NB4 (cell line): ENCODE measurements at places on chromosomes 12 and 14.
A peak's percentile ranks its signal among the peaks of the same experiment; 100 is the strongest.

GRCh38 chr12:57744194-57744776, 554 bp upstream of the TSPAN31 start:
- no peak for DNase-seq

DNA sequence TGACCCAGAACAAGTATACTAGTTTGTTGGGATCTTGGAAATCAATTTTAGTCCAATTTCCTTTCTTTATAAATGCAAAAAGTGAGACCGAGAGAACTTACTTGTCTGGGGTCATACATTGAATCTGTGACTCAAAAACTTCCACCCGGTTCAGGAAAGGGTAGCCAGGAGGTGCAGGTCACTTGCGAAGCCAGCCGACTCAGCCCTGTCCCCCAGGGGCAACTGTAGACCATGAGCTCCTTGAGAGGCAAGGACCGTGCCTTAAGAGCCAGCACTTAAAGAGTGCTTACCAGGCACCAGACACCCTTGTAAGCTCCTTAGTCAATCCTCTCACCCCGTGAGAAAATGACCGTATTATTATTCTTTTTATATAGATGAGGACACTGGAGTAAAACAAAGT, 505 bp upstream of the BCDIN3D start:
- DNase-seq, result peak; percentile 32

DNA sequence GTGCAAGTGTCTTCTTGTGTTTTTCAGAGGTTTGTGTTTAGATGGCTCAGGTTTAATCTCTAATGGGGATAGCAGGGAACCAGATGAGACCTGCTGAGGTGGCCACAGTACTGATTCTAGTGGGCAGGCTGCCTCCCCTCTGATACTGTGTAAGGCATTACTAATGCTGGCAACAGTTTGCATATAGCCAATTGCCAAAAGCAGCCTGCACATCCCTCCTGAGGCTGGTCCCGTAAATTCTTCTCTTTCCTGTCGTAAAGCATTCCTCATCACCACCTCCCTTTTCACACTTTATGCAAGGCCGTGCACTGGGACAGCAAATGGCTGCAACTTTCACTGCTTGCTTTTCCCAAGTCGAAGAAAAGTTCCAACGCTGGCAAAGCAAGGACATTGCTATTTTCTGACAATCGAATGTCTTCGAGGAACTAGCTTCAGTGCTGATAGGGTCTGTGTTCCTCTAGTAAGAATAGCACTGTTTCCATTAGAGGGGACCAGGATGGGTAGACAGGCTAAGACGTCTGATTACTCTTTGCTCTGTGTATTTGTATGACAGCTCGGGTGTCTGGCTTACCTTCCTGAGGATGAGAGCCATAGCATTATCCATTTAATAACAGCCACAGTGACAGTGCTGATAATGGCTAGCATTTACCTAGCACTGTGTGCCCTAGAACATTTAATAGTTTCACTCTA, 178.2 kb upstream of the HIF1A start:
- no peak for DNase-seq

- no peak for DNase-seq
These were observed 44.4 kb upstream of the GSG1 start for GRCh38 chr12:13147688-13148484.

GRCh38 chr12:49762468-49762847, 21.1 kb downstream of the TMBIM6 start:
- no peak for DNase-seq

DNA sequence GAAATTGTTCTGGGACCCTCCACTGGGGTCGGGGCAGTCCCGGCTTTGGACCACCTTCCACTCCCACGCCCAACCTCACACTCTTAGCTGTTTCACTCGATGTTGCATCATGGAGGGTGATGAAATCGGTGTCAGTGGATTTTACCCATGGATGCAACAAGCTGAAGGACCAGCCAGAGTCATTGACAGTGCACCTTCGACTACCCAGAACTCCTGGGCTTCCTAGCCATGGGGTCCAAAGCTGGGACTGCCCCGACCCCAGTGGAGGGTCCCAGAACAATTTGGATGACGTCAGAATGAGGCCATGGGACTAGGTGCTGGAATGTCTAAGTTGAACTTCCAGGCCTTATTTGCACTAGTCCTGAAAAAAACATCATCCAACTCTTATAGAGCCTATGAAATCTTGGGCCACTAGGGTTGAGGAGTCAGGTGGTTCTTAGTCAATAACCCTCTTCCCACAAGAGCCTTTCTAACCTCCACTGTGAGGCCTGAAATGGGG, 882 bp upstream of the IL23A start:
- peak; percentile 62 for DNase-seq

GRCh38 chr12:124928095-124928911, 13.9 kb upstream of the UBC start:
- DNase-seq, result no peak

DNA sequence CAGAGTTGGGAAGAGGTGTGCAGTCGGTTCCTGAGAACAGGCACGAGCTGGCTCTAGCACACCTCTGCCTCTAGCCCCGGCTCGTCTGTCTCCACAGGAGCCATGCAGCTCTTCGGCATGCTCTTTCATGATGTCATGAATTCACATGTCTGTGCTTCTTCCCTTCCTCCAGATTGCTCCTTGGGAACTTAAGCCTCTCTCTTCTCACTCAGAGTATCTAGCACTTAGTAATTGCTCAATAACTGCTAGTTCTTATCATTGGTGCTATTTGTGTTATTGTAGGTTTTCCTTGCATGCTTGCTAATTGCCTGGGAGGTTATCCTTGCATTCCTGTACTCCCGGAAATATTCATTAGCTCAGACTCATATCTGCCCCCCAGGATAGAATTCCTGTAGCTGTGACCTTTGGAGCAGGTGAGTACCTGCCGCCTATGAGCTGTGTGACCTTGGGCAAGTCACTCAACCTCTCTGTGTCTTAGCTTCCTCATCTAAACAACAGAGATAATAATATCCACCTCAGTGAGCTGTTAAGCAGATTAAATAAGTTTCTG, 19.5 kb downstream of the FAM181A start:
- no peak for DNase-seq

DNA sequence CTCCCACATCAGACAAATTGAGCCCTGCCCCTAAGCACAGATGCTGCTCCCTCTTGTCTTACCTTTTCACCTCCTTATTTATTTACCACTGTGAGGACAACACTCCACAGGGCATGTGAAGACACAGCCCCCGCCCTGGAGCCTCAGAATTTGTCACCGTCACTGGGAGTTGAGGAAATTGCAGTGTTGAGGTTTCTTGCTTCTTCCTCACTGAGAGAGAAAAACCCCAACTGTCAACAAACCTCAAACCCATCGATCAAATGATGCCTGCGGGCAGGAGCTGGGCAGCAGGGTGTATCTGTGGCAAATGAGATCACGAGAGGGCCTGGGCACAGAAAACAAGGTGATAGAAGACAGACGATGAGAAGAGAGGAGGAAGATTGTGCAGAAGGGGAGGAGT, 30.5 kb upstream of the PLEKHG3 start:
- peak; percentile 94 for DNase-seq

DNA sequence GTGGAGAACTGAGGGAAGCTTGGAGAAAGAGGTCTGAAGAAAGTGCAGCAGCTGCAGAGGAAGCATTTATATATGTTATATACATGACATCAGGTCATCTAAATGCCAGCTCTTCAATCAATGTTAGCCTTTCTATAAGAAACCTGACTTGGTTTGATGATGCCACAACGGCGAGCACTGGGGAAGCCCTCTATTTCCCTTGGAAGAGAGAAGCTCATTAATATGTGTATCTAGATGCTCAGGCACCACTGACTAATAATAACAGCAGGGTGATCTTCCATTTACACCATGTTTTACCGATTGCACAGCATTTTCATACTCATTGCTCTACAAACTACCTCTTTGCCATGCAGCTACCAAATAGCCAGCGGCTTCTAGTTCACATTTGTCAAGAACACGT, 811 bp downstream of the ACYP1 start:
- no peak for DNase-seq

DNA sequence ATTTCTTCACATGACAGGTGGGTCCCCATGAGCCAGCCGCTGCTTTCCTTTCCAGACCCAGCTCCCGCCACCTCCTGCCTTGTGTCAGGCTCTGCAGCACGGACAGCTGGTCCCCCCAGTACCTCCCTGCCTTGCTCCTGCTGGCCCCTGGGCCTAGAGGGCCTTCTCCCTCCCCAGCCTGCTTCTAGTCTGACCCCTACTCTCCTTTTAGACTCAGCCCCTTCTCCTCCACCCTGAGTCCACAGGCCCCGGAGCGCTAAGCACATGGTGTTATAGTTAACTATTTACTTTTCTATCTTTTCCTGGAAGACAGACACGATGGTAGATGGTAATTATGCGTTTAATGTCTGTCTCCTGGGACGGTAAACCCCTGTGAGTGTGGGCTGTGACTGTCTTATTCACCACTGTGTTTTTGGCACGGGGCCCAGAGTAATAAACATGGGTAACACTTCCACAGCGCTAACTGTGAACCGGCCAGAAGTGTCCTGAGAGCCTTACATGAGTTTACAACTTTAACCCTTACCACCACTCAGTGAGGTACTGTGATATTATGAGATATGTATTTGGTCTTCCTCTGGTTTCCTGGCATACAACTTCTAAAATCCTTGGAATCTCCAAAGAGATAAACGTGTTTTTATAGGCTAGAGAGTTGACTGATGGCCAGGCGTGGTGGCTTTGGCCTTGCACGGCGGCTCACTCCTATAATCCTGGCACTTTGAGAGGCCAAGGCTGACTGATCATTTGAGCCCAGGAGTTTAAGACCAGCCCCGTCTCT, 41.2 kb downstream of the DGLUCY start:
- peak; percentile 61 for DNase-seq

DNA sequence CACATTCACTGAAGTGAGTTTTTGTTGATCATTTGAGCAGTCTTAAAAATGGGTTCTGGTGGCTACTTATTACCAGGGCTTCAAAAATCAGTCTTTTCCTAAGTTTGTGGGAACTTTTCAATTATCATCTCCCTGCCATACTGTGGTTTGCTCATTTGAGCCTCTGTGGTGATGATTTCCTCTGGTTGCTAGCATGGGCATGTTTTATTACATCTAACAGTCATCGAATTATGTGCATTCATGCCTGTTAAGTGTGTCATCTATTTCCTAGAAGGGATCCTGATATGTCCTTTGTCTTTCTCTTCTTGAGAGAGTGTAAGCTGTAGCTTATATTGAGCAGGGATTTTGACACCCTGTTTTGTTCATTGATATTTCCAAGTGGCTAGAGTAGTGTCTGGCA, 116.8 kb downstream of the WIF1 start:
- no peak for DNase-seq

DNA sequence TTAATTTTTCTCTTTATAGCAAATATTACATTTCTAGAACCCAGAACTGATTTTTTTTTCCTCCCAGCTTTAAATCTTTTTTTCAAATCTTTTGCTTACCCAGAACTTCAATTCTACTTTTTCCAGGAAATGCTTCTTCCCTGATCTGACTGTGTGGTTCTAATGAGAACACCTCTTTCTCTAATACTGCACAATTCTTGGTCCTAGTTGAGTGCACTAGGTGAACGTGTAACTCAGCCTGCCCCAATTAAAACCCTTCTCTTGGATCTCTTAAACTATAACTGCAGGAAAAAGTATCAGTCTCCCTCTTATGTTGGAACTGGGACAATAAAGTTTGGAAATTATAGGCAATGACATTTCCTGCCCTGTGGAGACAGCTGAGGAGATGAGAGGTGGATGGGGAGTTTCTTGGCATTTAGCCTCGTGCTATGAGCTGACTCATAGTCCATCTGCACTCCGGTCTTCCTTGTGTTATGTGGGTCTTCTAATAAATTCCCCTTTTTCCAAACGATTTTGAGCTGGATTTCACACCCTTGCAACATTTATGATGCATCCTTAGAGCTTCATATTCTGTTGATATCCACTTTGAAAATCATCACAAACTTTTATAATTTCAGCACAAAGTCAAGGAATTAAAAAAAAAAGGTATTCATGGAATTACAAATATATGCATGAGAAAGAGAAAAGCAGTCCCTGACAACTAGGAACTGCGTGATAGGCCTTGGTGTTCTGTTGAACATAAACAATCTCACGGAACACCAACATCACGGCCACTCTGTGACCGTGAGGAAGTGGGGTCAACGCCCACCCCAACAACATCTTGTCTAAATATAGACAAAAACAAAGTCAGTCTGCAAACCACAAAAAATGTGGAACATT, 52.4 kb downstream of the BRMS1L start:
- peak; percentile 24 for DNase-seq

DNA sequence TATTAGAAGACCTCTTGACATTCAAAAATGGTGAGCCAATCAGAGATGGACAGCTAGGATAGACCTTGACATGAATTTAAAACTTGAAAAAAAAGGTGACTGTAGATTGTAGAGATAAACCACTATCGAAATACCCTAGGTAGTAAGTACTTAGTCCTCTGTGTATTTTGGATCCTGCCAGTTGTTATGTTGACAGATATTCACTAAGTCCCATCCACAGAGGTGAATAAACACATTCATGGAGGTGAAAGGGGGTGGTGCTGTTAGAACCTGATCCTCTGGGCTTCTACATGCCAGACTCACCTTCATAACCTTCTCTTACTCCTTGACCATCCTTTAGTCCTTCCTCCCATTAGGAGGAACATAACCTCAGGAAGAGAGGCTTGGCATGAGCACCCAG, 72.3 kb downstream of the OTX2 start:
- no peak for DNase-seq

- peak; percentile 32 for DNase-seq
These were observed 14.5 kb upstream of the WDR89 start for GRCh38 chr14:63656194-63656593.

DNA sequence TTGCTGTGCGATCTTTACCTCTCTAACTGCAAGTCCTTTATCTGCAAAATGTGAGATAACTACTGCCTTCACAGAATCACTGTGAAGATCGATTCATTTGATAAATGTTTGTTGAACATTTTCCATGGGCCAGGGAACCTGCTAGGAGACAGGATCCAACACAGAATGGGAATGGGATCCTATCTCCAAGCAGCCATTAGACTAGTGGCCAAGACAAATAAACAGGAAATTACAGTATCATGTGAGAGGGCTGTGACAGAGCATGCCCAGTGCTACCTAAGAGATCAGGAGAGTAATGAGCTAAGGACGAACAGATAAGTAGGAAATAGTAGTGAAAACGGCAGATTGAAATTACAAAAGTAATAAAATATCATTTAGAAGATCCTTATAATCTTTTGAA, 105.7 kb downstream of the GRIN2B start:
- no peak for DNase-seq

DNA sequence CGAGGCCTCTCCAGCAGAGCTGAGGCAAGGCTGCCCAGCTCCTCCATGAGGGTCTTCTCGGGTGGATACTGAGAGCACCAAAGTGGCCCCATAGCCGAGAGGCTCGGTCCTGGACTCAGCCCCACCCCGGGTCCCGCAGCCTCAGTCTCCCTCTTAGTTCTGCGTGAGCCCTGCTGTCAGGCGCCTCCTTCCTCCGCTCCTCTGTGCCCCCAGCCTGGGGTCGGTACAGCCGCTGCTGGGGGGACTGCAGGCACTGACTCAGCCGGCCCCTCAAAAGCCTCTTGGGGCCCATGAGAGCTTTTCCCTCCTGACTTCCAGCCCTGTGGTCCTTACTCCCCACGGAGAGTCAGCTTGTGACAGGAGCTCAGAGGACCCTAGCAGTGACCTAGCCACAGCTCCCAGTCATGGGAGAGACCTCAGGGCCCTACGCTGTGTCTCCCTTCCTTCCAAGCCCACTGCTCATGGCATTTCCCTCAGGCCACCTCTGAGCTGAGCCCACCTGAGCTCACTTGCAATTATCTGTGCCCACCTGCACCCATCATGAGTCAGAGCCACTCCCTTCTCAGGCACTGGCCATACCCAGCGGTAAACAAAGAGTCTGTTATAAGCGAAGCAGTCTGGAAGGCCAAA, 295.0 kb upstream of the RTL1 start:
- DNase-seq, result no peak

GRCh38 chr12:52171950-52172512, 19.8 kb downstream of the KRT80 start:
- DNase-seq, result peak; percentile 72
